ENCODE measurements at places on chromosomes 3 and 15.
A peak's percentile ranks its signal among the peaks of the same experiment; 100 is the strongest.

- DNase-seq, result no peak
These were observed 63.2 kb upstream of the SPPL2A start for GRCh38 chr15:50828610-50829206.

- no peak for DNase-seq
These were observed 87.0 kb upstream of the NECTIN3 start for GRCh38 chr3:110984456-110985250.

DNA sequence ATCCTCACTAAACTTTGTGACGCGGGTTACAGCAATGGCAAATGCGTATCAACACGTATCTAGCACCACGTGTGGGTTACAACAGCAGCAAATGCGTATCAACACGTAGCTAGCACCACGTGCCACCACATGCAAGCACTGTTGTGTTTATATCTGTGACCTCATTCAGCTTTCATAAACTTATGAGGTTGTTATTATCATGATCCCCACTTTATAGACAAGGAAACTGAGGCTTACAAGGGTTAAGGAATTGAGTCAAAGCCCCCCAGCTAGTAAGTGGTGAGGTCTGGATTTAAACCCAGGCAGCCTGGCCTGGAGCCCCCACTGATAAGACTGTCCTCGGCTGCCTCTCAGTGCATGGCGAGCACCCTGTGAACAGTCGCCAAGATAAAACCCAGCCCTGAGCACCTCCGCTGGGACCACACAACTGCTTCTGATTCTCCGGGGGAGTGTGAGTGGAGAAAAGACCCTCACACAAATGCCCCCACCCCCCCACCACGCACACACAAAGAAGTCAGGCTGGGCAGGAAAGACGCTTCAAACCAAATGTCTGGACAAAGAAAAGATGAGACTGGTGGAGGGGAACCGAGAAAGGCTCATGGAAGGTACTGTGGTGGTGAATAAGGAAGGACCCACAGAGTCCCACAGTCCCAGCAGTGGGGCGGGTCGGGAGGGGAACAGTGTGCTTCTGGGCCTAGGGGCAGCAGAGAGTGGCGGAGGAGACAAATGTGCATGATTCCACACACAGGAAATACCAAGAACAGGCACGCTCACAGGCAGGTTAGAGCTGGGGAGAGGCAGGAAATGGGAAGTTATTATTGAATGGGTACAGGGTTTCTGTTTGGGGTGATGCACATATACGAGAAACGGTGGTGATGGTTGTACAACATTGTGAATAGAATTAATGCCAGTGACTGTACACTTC lies 173.4 kb downstream of the XXYLT1 start:
- DNase-seq, result no peak

- no peak for DNase-seq
These were observed 11.7 kb downstream of the RBM5 start for GRCh38 chr3:50100386-50100785.

GRCh38 chr3:45145681-45146614 lies at the start of gene CDCP1:
TSS of gene CDCP1 (minus strand) at chr3:45146378. CDS start at chr3:45146287, 91 bp downstream.
- DNase-seq, result no peak

DNA sequence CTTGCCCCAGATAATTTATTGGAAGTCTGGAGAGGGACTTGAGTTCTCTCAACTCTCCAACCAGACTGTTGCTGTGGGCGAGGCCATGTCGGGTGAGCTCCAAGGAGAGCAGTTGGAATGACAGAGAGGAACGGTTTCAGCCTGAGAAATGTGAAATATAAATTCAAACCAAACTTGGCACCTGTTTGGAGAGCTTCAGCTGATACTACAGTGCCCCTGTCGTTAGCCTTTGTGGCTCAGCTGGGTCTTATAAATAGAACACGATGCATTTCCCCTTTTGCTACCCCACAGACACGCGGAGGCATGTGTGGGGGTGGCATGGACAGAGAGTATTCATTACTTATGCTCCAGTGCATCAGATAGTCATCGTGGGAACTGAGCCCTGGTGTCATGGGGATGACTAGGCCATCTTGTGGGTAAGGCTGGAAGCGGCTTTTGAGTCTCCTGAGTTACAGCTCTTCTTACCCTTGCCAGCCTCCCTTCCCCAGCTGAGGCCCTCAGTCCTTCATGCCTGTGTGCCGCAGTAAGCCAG lies 15.6 kb downstream of the SMAD3 start:
- DNase-seq, result no peak

DNA sequence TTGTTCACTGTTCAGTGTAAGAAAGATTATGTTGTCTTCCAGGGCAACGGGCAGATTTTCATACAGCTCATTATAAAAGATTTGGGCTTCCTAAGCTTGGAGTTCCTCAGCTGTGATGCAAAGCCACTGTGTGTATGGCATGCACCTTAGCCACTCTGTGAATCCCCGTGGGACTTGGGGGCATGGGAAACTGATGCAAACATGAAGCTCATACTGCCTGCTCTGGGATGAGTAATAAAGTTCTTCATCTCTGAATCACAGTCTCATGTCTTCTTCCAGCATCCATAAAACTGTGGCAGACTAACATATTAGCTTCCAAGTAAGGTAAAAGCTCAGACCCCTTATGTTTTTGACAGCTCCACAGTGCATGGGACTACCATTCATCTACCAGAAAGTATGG lies 154.3 kb upstream of the RORA start:
- DNase-seq, result no peak

- DNase-seq, result no peak
These were observed 60.8 kb downstream of the VGLL3 start for GRCh38 chr3:86930181-86930580.

- no peak for DNase-seq
These were observed 108.3 kb upstream of the ETV5 start for GRCh38 chr3:186216900-186217819.

DNA sequence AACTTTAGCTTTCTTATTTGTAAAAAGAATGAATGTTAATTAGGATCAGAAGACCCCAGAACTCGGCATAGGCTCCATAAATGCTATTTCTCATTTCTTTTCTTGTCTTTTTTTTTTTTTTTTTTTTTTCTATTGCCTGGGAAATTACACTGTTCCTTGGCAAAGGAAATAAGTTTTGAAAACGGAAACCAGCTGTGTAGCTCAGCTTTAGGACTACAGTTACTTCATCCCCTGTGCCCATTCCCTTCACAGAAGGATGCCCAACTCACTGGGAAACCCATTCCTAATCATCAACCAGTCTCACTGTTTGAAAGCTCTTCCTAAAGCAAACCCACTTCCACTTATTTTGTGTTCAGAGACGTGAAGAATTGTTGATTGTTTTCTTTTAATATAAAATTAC lies 254.0 kb upstream of the IL12A start:
- DNase-seq, result no peak

- no peak for DNase-seq
These were observed 112.9 kb downstream of the PDZRN3 start for GRCh38 chr3:73511571-73512525.

DNA sequence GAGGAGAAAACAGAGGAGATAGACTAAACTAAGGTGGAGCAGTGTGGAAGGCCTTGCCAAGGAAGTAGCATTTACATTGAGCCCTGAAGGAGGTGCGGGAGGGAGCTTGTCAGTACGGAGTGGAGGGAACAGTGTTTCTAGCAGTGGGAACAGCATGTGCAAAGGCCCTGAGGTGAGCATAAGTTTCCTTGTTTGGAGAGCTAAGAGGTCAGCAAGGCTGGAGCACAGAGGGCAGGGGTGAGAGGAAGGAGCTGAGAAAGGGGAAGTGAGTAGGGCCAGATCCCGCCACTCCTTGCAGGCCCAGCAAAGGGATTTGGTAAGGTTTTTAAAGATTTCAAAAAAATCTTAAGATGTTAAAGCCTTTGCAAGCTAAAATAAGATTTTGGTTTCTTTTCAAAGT lies 70.1 kb downstream of the HMCES start:
- no peak for DNase-seq

GRCh38 chr3:134900482-134900881 lies 105.4 kb downstream of the EPHB1 start:
- no peak for DNase-seq

DNA sequence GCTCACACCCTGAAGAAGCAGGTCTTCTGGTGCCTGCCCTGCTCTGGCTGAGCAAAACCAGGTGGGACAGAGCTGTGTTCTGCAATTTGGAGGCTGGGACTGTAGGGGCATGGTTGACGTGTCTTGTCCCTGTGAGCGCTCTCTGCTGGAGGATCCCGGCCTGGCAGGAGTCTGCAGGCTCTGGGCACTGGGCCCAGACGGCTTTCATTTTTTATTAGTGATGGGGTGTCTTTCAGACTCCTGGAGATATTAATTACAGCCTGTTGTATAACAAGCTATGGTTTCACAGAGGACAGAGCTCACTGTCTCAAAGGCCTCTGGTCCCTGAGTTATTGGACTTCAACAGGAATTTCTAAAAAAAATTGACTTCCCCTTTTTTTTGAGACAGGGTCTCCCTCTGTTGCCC lies 29.5 kb upstream of the ZNF710 start:
- peak; percentile 55 for DNase-seq

- DNase-seq, result no peak
These were observed 16.4 kb upstream of the ANXA2 start for GRCh38 chr15:60414016-60414682.

DNA sequence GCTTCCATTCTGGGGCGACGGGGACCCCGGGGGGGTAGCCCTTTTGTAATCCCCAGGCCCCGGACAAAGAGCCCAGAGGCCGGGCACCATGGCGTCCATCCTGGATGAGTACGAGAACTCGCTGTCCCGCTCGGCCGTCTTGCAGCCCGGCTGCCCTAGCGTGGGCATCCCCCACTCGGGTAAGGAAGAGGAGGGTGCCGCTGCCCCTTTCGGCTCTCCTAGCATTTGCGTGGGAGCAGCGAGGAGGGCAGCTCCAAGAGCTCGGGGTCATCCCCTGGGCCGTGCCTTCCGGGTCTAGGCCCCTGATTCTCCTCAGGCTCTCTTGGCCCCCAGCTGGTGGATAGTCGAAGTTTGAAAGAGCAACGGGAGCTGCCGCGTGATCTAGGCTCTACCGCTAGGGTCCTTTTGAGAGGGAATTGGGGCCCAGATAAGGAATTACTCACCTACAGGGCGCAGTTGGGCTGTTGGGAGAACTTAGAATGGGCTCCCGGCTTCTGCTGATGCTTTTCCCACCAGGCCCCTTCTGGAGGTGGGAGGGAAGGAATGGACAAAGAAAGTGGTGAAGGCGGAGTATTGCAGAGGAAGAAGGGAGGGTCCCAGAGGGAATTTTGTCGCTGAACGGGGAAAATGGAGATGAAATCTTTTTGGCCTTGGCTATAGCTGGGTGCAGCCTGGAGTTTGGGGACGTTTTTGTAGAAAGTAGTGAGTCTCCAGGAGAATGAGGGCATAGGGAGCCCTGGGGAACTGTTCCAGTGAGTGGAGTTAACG lies 615 bp downstream of the VPS18 start:
- no peak for DNase-seq

GRCh38 chr15:56272454-56272853 lies 28.8 kb upstream of the RFX7 start:
- no peak for DNase-seq

- no peak for DNase-seq
These were observed 10.3 kb downstream of the SKIL start for GRCh38 chr3:170367797-170368196.

DNA sequence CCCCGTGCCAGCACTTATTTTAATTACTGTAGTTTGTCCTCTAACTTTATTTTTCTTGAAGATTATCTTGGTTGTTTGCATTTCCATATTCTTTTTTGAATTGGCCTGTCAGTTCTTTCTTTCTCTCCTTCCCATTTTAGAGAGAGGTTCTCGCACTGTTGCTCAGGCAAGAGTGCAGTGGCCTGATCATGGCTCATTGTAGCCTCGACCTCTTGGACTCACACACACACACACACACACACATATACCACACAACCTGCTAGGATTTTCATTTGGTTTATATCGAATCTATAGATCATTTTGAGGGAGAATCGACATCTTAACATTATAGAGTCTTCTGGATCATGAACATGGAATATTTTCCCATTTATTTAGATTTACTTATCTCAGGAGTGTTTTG lies 8.7 kb downstream of the FEM1B start:
- DNase-seq, result no peak

GRCh38 chr15:66730168-66731021 lies 28.4 kb downstream of the SMAD6 start:
- no peak for DNase-seq

- DNase-seq, result peak; percentile 4
These were observed 1.0 kb upstream of the TBC1D21 start for GRCh38 chr15:73872346-73872745.

- DNase-seq, result no peak
These were observed 237.5 kb downstream of the P3H2 start for GRCh38 chr3:189883113-189883753.

DNA sequence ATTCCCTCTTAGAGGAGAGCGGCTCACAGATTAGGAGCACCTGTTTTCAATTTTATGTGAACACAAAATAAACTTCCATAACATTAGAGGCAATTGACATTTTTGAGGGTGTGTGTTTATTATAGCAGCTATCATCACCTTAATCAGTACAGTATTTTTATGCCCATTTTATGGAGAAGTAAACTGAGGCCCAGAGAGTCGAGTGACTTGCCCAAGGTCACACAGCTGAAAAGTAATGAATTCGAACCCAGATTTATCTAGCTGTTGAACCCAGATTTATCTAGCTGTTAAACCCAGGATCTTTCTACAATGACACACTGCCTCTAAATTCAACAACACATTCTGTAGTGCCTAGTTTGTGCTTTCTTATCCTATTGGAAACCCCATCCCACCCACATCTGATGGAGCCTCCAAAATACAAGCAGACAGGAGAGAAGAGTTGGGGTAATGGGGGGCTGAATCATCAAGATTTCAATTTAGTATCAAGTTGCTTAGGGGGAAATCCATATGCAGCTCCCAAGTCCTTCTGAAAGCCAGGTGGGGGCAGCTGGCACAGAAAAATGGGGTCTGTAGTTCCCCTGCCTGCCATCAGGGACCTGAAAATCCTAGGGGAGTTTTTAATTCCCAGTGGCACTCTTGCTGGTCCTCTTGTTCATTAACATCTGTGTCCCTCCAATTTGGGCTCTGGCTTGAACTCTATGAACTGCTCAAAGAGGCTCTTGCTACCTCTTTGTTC lies 50.4 kb upstream of the TRA2B start:
- no peak for DNase-seq

GRCh38 chr3:23490459-23490858 lies 287.3 kb downstream of the UBE2E2 start:
- no peak for DNase-seq

- no peak for DNase-seq
These were observed 327.4 kb downstream of the EPHA3 start for GRCh38 chr3:89434621-89435380.

DNA sequence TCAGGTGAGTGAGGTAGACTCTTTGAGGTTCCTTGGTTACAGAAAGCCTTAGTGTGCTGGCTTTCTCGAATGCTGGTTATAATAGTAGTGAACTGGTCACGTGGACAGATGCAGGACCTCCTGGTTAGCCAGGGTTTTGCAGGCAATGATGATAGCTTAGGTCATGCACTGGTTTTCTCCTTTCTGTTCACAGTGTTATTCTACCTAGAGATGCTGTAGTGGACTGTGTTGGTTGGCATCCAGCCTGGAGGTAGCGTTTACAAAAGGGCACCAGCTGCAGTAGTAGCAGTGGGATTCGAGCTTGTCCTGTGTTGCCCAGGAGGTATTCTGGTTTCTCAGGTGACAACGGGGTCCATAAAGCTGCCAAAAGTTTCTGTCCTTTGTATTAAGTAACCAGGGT lies 27.0 kb downstream of the PCCB start:
- no peak for DNase-seq
